ENCODE measurements at places on chromosomes 16 and 17.

GRCh38 chr16:85582229-85582991 is 30.7 kb upstream of the GSE1 start:
- no peak for DNase-seq

GRCh38 chr16:56525236-56525635 is 5.4 kb upstream of the BBS2 start:
- DNase-seq, result no peak

DNA sequence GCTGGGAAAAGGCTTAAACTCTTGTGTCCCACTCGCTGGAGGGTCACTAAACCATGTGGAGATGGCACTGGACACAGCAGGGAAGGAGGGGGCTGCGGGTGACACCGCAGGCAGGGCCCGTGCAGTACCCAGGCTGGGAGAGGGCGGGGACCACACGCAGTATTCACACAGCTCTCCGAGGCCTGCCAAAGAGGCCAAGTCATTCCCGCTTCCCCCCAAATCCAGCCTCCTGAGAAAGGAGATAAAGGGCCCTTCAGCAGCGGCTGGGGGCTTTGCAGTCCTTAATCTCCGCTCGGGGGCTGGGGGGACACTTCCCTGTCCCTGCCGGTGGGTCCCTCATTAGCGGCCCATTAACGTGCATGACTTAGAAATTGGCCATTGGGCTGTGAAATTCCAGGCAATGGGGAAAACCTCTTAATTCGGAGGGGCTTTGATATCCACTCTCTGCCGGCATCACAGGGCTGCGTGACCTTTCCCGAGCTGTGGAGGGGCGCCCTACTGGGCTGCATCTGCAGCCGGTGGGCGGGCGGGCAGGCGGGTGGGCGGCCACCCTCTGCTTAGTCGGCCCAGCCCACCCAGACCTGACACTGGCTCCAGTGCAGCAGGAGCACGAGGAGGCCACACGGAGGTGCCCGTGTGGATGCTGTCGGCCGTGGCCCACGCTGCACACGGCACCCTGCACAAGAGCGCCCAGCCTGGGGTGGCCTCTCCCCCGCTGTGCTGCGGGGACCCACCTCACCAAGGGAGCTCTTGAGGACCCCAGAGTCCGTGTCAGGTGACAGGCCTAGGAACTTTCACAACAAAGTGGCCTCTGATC is 2.6 kb upstream of the SLC38A8 start:
- DNase-seq, result no peak

DNA sequence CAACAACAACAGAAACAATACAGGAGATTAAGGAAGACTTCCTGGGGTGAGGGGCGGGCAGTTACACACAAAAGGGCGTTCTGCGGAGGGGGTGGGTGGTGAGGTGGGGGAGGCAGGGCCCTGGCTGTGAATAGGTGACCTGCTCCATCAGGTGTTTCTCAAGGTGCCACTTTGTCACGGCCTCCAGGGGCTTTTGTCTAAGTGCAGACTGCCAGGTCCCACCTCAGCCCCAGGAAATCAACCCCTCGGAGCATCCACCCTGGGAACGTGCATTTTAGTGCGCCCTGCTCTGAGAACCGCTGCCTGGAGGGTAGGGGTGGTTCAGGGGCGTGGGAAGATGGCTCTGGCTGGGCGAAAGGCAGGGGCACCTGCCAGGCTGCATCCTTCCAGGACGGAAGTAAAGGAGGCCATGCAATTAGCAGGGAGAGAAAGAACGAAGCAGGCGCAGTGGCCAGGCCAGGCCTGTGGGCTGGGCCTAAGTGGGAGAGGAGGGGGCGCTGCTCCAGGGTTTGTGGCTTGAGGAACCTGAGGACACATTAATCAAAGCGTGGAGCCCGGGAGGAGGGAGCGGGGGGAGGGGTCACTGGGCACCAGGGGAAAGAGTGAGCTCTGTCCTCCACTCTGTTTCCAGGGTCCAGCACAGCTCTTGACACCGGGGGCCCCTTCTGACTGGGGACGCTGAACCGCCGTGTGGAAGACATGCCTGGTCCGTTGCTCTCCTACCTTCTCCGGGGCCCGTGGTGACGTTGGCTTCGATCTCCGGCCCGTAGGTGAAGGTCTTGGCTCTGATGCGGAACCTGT is 49.4 kb upstream of the CDC42EP4 start:
- no peak for DNase-seq

DNA sequence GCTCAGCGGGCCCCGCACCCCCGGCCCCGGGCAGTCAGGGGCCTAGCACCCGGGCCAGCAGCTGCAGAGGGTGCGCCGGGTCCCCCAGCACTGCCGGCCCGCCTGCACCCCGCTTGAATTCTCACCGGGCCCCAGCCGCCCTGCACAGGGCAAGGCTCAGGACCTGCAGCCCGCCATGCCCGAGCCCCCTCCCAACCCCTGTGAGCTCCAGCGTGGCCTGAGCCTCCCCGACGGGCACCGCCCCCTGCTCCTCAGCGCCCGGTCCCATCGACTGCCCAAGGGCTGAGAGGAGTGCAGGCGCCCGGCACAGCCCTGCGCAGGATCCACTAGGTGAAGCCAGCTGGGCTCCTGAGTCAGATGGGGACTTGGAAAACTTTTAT is 1.7 kb upstream of the BRCA1 start:
- DNase-seq, result no peak

DNA sequence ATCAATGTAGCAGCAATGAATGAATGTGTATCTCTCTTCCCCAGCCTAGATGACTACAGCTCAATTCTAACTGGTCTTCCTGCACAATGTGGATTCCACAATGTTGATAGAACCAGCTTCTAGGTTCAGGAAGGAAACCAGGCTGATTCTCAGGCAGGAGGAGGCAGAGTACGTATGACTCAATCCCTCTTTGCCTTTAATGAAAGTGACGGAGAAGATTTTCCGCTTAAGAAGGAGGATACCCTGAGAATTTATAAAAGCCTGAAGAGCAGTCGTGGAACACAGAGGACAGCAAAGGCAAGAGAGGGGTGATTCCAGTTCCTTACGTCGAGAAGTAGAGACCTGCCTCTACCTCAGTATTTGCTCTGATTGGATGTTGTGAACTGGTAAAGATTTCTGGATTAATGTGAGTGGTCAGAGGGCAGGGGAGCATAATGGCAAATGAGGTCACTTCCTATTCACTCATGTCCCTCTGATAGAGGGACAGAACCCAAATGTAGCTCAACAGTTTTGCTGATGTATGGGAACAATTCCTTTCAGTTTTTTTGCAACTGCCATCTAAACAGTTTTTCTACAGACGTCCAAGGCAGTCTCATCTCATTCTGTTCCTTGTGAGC is 15.0 kb upstream of the SLC16A11 start:
- DNase-seq, result no peak

DNA sequence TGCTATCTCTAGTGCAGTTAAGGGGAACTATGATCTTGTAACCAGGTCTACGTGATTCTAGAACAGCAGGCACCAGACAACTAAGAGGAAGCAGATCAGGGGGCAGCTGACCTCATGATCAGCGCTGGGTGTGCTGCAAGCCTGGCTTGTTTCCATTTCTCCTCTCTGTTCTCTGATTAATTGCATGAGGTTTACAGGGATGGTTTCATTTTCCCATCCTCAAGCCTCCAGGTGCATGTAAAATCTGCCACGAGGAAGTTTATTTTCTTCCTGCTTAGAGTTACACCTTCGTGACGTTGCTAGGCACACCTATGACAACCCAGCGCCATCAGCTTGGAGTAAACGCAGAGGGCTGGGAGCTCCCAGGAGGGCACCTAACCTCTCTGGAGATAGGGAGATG is 4.3 kb upstream of the NUPR1 start:
- DNase-seq, result no peak

DNA sequence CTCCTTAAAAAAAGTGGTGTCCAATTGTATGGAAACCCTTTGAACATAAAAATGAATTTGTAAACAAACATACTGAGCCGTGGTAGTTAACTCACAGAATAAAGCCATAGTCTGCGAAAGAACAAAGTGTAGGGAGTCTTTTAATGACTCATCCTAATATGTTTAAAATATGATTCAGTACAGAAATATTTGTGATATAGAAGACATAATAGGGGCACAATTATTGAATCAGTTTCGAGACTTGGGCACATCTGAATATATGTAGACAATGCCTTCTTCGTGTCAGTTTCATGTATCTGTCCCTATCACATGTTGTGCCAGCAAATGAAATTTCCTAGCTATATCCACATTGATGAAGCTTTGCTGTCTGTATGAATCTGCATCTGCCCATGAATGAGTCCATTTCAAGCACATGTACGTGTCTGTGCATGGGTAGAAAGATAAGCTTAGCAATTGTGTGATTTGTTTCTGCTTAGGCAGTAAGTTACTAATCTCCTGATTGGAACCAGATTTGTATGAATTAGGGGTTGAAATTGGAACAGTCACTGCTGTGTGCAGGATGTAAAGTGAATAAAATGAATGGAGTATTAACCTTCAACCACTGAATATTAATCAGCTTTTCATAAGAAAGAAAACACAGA is 112.5 kb upstream of the SOX9 start:
- no peak for DNase-seq

DNA sequence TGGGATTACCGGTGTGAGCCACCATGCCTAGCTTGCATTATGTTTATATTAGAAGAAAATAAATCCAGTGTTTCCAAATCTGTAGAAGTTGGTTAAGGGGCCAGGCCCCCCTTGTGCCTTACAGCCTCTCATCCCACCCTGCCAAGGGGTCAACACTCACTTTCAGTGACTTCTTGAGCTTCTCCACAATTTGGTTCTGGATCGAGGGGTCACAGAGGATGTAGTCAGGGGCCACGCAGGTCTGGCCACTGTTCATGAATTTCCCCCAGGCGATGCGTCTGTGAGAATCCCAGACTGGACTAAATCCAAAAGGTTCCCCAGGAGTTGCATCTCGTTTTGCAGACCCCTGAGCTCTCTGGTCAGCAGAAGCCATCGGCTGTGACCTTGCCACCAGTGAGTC is 7.2 kb downstream of the ALDH3A1 start:
- no peak for DNase-seq

DNA sequence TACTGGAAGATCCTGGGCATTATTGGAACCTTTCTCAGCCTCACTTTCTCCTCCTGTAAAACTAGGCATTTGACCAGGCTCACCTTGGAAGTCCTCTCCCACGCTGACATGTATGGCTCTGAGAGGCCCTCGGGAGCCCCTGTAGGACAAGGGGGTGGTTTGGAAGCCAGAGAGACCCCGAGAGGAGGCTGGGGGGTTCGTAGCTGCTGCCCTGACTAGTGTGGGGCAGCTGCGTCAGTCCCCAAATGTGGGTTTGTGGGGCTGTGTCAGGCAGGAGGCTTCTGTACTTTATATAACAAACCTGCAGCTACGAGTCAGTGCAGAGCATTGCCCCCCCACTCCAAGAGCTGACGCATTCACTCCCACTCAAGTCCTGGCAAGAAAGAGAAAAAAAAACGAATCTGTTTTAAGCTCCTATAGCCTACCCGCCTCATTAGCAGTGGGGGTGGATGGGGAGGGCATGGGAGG is 1.8 kb downstream of the CX3CL1 start:
- no peak for DNase-seq

DNA sequence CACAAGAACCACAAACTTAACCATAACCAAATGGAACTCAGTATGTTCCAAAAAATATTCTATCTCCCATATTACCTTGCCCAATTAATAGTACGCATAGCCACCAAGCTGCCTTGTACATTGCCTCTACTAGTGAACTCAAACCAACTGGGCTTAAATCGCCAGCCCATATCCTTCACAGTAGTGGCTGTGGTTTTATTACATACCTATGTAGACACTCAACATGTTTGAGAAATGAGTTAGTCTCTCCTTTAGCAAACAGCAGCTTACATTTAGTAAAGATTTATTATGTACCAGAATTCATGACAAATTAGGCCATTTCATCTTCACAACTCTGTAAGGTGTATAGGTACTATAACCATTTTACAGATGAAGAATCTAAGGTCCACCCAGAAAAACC is 41.4 kb downstream of the GRB2 start:
- DNase-seq, result no peak

DNA sequence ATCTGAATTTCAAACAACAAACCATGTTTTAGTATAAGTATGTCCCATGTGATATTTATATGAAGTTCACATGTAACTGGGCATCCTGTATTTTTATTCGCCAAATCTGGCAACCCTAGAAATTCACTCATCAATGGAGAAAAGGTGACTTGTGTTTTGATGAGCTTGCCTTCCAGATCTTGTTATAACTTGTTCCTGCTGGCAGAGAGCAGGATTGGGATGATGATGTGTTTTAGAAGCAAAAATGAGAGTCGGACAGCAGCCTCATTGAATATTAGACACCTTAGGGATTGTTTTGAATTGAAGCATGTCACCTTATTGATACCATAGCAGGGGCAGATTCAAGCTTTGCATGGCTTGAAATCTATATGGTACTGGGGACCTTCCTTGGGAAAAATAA is 85.4 kb upstream of the MED13 start:
- no peak for DNase-seq

- no peak for DNase-seq
These were observed 68.2 kb downstream of the SIAH1 start for GRCh38 chr16:48317026-48317425.

GRCh38 chr16:9033125-9033830 is 58.2 kb upstream of the HAPSTR1 start:
- peak; percentile 4 for DNase-seq

GRCh38 chr16:23947838-23948237 is 112.1 kb downstream of the PRKCB start:
- DNase-seq, result no peak

DNA sequence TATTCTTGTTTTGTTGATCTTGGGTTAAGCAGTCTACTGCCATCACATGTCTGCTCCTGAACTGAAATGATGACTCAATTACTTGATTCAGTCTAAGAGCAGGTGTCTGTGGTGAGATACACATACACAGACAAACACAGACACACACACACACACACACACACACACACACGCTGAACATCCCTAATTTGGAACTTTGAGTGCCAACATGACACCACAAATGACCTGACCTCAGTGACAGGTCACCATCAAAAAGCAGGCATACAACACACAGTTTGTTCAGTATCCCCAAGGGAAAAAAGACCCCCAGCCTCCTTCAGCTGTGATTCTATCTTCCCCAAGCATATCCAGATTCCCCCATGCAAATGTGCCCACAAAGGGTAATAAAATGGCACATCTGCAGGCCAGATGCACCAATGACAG is 130.1 kb upstream of the TMEM97 start:
- DNase-seq, result no peak

- DNase-seq, result no peak
These were observed 22.9 kb downstream of the ABCC3 start for GRCh38 chr17:50657627-50658026.

DNA sequence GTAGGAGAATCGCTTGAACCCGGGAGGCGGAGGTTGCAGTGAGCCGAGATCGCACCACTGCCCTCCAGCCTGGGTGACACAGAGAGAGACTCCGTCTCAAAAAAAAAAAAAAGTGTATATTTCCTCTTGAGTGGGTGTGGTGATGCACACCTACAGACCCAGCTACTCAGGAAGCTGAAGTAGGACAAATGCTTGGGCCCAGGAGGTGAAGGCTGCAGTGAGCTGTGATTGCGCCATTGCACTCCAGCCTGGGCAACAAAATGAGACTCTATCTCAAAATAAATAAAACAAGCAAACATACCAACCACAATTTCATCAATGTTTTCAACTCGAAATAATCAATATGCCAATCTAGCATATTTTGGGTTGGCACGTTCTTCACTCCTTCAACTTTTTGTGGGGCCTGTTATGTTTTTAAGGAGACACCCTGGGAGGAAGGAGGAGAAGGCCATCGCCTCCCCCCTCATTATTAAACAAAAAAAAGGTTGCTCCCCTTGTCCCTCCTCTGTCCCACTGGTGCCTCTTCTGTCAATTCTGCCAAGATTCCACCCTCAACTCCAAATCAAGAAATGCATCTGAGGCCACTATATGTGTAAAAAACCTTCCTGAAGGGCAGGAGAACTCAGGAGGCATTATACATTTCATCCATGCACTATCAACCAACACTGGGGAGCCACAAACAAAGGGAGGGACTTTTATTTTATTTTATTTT is 52.4 kb upstream of the ATF7IP2 start:
- DNase-seq, result no peak
